MCF 10A (cell line): ENCODE measurements at places on chromosomes 12 and 14.

DNA sequence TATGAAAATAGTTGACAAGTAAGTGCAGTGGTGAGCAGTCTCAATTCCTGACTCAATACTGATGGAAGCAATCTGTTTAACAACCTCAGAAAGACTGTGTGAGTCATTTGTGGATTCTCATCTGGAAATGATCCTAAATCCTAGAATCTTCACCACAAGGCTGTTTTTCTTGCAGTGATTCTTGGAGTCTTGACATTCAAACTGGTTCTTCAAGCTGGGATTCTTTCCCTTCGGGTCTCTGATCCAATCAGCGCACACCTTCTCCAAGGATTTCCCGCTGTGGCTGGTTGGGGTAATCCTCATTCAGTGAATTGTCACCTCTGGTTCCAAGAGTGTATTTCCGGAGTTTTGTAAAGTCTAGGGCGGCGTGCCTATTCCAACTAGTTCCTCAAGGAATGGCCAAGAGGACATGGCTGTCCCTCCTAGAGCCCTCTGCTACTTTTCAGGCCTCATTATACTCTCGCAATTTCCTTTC, 37.7 kb upstream of the FOXJ2 start:
- no peaks in the 10 kb centered on the region for H3K4me1 ChIP-seq
- DNase-seq: peak; percentile 52
- H3K4me3 ChIP-seq: no peak overlapping the region
- H3K27ac ChIP-seq: no peak overlapping the region

DNA sequence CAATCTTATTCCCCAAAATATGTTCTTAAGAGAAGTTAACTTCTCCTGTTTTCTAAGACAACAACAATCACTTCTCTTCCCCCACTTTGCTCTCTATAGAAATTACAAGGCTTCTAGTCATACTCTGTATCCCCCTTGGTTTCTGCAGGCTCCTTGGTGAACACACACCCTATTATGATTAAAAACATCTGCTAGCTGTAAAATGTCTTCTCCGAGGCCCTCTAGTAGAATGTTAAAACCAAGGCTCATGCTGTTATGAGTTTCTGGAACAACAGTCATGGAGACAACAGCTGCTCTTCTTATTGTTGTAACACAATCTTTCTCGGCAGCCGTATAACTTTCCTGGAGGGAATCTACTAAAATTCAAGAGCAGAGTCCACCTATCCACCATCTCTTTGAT, 397.5 kb upstream of the CCDC196 start:
- H3K36me3 ChIP-seq: no peaks in the 10 kb centered on the region
- H3K27me3 ChIP-seq: peaks cover 15% of the 10 kb centered on the region
- no peak for DNase-seq
- no peak overlapping the region for H3K27ac ChIP-seq
- H3K4me3 ChIP-seq: no peak overlapping the region

- no peaks in the 10 kb centered on the region for H3K27me3 ChIP-seq
- H3K4me3 ChIP-seq: peak overlapping the region; percentile 11
- H3K27ac ChIP-seq: peak overlapping the region; percentile 86
These were observed 192.6 kb upstream of the HMGA2 start for GRCh38 chr12:65631621-65632111.

- no peaks in the 10 kb centered on the region for H3K36me3 ChIP-seq
- no peak for DNase-seq
- H3K4me3 ChIP-seq: no peak overlapping the region
- no peaks in the 10 kb centered on the region for H3K4me1 ChIP-seq
- no peaks in the 10 kb centered on the region for H3K27me3 ChIP-seq
These were observed 166.4 kb downstream of the STXBP6 start for GRCh38 chr14:24883576-24883975.

DNA sequence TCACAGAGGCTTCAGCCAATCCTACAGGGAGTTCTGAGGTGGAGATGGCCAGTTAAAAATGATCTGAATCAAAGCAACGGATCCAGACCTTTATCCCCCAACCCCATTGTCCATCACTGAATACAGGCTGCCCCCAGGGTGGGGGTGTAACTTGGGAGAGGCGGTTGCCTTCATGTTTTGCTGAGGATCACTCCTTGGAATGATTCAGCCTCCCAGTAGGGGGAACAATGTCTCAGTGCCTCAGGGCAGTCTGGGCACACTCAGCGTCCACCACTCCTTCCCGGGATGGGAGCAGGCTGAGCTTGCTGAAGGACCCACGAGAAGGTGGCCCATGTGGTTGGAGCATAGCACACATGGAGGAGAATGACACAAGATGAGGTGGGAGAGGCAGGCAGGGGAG, 60.2 kb downstream of the RFX4 start:
- peak; percentile 25 for DNase-seq
- H3K27me3 ChIP-seq: peaks cover 5% of the 10 kb centered on the region
- no peak overlapping the region for H3K4me3 ChIP-seq
- H3K27ac ChIP-seq: no peak overlapping the region
- H3K4me1 ChIP-seq: peaks cover 2% of the 10 kb centered on the region

GRCh38 chr12:9619411-9620179, 11.9 kb upstream of the KLRB1 start:
- no peaks in the 10 kb centered on the region for H3K36me3 ChIP-seq
- H3K4me3 ChIP-seq: no peak overlapping the region
- H3K4me1 ChIP-seq: no peaks in the 10 kb centered on the region

- no peaks in the 10 kb centered on the region for H3K27me3 ChIP-seq
- no peak for DNase-seq
- no peak overlapping the region for H3K27ac ChIP-seq
- H3K4me3 ChIP-seq: no peak overlapping the region
- no peaks in the 10 kb centered on the region for H3K36me3 ChIP-seq
- H3K4me1 ChIP-seq: no peaks in the 10 kb centered on the region
These were observed 202.6 kb downstream of the FOXN3 start for GRCh38 chr14:89214221-89214965.

GRCh38 chr12:79422060-79422812, 268.5 kb downstream of the PAWR start:
- H3K4me3 ChIP-seq: no peak overlapping the region
- peaks cover 39% of the 10 kb centered on the region for H3K4me1 ChIP-seq
- no peak for DNase-seq
- peak overlapping the region; percentile 49 for H3K27ac ChIP-seq
- H3K27me3 ChIP-seq: no peaks in the 10 kb centered on the region

DNA sequence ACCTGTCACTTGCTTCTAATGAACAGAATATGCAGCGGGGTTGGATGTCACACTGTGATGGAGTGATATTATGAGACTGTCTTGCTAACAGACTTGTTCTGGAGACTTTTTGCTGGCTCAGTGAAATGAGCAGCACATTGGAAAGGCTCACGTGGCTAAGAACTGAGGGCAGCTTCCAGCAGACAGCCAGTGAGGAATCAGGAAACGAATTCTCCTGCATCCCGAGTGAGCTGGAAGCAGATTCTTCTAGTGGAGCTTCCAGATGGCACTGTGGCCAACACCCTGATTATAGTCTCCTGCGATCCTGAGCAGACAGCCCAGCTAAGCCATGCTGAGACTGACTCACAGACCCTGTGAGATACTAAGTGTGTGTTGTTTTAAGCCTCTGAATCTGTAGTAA, 16.1 kb upstream of the TSPAN9 start:
- H3K27ac ChIP-seq: no peak overlapping the region
- DNase-seq: no peak
- H3K4me3 ChIP-seq: no peak overlapping the region
- H3K4me1 ChIP-seq: no peaks in the 10 kb centered on the region

GRCh38 chr14:32728526-32728925, 210.2 kb upstream of the NPAS3 start:
- H3K4me3 ChIP-seq: no peak overlapping the region
- H3K27ac ChIP-seq: no peak overlapping the region
- no peaks in the 10 kb centered on the region for H3K27me3 ChIP-seq
- H3K36me3 ChIP-seq: no peaks in the 10 kb centered on the region
- H3K4me1 ChIP-seq: peaks cover 6% of the 10 kb centered on the region

DNA sequence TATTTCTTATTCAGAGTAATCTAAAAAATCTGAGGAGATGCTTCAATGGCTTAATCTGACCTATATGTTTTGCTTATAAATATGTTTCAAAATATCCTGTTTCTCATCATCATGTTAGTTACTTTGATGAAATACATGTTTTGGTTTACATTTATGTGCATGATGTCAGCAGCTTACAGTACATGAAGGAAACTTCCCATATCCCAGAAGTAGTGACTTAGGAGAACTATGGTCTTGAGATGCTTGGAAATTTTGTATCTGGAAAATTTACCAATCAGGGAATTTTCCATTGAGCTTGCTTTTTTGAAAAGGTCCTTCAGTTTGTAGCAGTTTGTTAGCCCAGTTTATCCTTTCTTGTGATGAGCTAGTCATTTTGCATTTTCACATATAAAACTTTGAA, 73.3 kb downstream of the RASSF8 start:
- no peaks in the 10 kb centered on the region for H3K36me3 ChIP-seq
- H3K4me1 ChIP-seq: peaks cover 22% of the 10 kb centered on the region
- DNase-seq: no peak
- no peak overlapping the region for H3K4me3 ChIP-seq

GRCh38 chr12:132471011-132471857, 18.7 kb upstream of the FBRSL1 start:
- peaks cover 18% of the 10 kb centered on the region for H3K27me3 ChIP-seq
- peaks cover 7% of the 10 kb centered on the region for H3K4me1 ChIP-seq
- no peaks in the 10 kb centered on the region for H3K36me3 ChIP-seq
- H3K4me3 ChIP-seq: no peak overlapping the region

GRCh38 chr12:42396473-42397259, 70.7 kb downstream of the PPHLN1 start:
- peaks cover 45% of the 10 kb centered on the region for H3K36me3 ChIP-seq
- no peaks in the 10 kb centered on the region for H3K27me3 ChIP-seq
- no peaks in the 10 kb centered on the region for H3K4me1 ChIP-seq
- no peak for DNase-seq
- H3K27ac ChIP-seq: no peak overlapping the region

GRCh38 chr12:7155471-7156034, 25.4 kb downstream of the CLSTN3 start:
- peaks cover 34% of the 10 kb centered on the region for H3K36me3 ChIP-seq
- peak; percentile 83 for DNase-seq
- H3K27ac ChIP-seq: no peak overlapping the region
- no peak overlapping the region for H3K4me3 ChIP-seq

DNA sequence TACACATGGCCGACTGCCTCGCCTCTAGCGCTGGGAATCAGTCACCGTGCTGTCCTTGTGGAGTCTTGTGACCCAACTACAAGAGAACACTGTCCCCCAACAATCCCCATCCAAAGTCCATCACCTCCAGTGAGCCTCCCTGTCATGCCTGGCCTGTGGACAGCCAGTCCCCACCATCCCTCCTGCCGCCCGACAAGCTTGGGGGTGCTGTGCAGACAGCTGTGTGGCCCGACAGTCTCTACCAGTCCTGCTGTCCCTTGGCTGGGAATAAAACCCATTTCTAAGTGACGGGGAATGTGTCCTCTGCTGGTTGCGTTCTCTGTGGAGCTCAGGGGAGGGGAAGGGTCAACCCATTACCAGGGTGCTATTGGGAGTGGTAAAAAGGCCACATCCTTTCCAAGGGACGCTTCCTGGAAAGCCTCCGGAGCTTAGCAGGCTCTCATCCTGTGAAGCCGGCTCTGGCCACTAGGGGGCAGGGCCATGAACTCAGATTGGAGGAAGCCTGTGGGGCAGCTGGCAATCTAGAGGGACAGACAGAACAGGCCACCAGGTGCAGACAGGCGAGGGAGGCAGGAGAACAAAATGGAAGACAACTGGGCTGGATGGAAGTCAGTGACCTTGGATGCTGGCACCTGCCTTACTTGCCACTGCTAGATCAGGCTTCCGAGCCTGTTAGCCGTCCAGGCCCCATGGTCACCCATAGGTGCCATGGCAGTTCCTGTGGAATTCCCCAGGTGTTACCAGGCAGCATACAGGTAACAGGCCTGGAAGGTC, 12.0 kb upstream of the BLTP3B start:
- H3K36me3 ChIP-seq: no peaks in the 10 kb centered on the region
- H3K27ac ChIP-seq: no peak overlapping the region
- H3K4me1 ChIP-seq: no peaks in the 10 kb centered on the region
- H3K4me3 ChIP-seq: no peak overlapping the region

- H3K36me3 ChIP-seq: no peaks in the 10 kb centered on the region
- DNase-seq: no peak
- no peak overlapping the region for H3K27ac ChIP-seq
- no peaks in the 10 kb centered on the region for H3K4me1 ChIP-seq
These were observed 18.9 kb upstream of the CFL2 start for GRCh38 chr14:34733245-34733644.

DNA sequence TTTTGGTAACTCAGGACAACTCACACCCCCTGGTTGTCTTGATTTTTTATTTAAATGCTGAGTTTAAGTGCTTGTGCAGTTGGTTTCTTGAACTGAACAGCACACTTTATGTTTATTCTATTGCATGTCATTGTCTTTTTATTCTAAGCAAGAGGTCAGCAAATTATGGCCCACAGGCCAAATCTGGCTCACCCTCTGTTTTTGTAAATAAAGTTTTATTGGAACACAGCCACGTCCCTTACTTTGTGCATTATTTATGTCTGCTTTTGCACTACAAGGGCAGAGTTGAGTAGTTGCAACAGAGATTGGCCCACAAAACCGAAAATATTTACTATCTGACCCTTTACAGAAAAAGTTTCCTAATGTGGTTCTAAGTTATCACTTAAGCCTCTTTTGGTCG, 52.3 kb downstream of the SUDS3 start:
- H3K4me3 ChIP-seq: no peak overlapping the region
- H3K4me1 ChIP-seq: peaks cover 6% of the 10 kb centered on the region

DNA sequence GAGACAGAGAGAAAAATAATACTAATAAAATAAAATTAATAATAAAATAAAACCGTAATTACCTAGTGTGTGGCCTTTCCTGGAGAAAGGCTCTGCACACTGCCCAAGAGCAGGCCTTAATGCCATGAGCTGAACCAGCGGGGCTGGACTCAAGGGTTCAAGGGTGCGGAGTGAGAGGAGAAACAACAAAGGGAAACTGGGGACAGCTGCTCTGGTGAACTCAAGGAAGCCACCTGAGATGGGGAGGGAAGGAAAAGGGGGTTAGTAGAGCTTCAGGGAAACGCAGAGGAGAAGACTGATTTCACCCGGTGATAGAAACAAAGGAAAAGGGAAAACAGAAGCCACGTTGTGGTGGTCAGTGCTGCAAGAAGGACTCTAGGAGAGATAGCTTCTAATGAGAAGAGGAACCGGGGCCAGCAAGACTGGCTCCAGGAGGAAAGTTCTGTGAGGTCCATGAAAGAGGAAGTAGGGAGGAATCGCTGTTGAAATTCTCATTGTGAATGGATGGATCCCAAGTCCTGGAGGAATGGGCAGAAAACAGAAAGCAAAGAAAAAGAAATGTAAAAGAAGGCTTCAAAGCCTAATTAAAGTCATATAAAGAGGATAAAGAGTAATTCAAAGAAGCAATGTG, 48.3 kb upstream of the BCL2L14 start:
- no peaks in the 10 kb centered on the region for H3K27me3 ChIP-seq
- DNase-seq: no peak
- H3K4me1 ChIP-seq: peaks cover 9% of the 10 kb centered on the region
- H3K27ac ChIP-seq: no peak overlapping the region

- no peaks in the 10 kb centered on the region for H3K27me3 ChIP-seq
- H3K36me3 ChIP-seq: no peaks in the 10 kb centered on the region
- no peak overlapping the region for H3K4me3 ChIP-seq
These were observed 742.8 kb upstream of the TBX3 start for GRCh38 chr12:115426732-115427131.
